Stimulated activated CD8-positive, alpha-beta memory T cell treated with anti-CD3 and anti-CD28 coated beads, Interleukin-12 subunit alpha, Interleukin-12 subunit beta, amount 100 ng/mL, for 1 hour (primary cell): ENCODE measurements at places on chromosomes 4 and X.

GRCh38 chr4:70704931-70705182, 16.5 kb downstream of the UTP3 start:
- no peak for DNase-seq

- no peak for DNase-seq
Measured at GRCh38 chr4:41957634-41958033, 22.4 kb downstream of the TMEM33 start.

- DNase-seq: no peak
Measured at GRCh38 chr4:114813961-114814360, 215.4 kb downstream of the UGT8 start.

DNA sequence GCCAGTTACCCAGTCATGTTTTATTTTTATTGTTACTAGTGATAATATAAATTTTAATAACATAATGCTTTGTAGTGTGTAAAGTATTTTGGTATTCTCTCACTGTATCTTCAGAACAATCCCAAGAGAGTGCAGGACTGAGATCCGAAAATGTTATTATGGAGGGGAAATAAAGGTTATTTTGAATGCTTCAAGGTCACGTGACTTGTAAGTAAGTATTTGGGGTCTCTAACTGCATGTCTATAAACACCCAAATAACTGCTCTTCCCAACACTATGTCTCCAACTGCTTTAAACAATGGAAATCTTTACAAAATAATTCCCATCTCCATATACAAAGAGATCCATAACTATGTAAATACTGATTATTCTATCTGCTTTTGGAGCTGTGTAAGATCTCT, 302.2 kb downstream of the LDB2 start:
- no peak for DNase-seq

DNA sequence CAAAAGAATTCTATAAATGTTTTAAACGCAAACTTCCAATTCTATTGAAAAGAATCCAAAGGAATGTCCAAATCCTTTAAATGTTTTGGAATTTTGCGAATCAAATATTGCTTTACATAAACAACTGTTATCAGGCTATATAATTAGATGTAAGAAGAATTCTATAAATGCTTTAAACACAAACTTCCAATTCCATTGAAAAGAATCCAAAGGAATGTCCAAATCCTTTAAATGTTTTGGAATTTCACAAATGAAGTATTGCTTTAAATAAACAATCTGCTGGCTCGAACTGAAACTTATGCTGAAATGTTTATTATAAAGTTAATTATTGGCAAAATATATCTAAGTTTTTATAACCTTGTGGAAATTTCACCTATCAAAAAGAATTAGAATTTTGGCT, 16.1 kb downstream of the DAPP1 start:
- no peak for DNase-seq

DNA sequence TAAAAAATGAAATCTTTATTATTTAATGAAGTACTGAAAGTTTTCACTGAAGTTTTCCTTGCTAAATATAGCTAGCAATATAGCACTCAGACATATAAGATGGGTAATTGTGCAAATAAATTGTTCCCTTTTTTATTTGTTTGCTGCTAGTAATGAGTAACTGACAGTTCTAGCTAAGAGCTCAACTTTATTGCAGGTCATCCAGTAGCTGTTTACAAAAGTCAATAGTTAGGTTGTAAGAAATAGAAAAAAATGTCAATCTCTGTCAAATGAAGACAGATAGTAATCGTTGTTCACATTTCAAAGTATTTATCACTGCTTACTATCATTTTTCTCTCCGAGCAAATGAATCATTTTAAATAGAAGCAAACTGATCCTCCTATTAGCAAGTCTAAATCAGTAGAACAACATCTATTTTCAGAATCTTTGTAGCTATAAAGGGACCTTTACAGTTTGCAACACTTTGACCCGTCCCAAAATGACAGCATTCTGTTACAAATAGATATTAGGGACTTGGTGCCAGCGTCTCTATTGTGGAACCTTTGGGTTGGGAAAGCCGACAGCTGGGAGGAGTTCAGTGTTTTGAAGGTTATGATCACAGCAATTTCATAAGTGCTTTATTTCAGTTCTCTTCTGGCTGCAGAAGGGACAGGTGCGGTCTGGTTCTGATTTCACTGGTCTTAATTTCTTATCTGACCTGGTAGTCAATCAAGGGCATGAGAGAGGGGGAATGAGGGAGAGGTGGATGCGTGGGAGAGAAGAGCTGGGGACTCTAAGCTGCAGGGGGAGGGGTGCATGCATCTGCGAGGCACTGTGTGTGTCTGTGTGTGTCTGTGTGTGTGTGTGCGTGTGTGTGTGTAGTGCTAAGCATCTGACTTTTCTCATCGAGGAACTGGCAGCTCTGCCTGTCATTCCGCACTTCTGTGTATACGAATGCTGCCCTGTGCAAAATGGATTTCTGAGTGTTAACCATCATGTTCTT, 227.9 kb upstream of the PITX2 start:
- no peak for DNase-seq

- DNase-seq: no peak
Measured at GRCh38 chr4:174211622-174212044, 71.8 kb downstream of the FBXO8 start.

GRCh38 chr4:83605744-83606172, 69.8 kb downstream of the GPAT3 start:
- no peak for DNase-seq

- DNase-seq: no peak
Measured at GRCh38 chrX:20140420-20140819, 1.2 kb downstream of the EIF1AX start.

- DNase-seq: no peak
Measured at GRCh38 chr4:32196950-32197688, 1477.0 kb downstream of the PCDH7 start.

DNA sequence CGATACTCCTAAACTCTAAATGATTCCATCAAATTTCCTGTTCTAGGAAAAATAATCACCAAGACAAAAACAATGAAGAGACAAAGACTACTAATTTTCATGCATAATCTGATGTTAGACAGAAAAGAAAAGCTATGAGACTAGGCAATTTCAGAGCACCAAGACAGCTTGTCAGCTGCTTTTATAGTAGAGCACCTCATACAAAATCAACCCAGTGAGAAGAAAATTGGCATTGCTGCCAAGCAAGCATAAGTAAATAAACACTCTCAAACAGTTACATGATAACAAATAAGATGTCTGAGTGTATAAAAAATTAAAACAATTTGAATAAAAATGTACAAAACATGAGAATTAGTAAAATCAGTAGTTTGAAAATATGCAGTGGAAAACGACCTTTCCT, 1544.6 kb downstream of the C4orf33 start:
- DNase-seq: no peak

- no peak for DNase-seq
Measured at GRCh38 chr4:184442314-184442635, 32.1 kb downstream of the IRF2 start.

DNA sequence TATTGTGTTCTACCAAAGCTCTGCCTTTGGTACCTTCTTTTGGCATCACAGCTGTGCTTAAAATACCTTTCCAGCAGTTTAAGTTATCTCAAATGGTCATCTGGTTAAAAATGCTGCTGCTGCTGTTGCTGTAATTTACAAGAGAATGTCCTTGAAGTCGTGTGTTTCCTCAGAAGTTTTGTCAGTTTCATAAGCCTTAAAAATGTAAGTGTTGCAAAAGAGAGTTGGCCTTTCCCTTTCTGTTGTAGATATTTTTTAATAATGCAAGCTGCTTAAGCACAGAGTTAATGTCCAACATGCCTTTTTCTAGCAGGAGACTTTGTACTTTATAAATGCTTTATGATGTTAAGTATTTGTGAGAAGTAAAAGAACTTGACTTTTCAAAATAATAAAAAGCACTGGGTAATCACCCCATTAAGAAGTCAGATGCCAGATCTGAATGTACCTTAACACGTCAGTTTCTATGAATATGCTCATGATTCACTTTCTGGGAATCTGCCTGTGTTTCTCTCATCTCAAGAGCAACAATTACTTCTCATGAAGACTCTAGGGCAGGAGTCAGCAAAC, 35.3 kb upstream of the TENM3 start:
- DNase-seq: no peak

- DNase-seq: no peak
Measured at GRCh38 chrX:101206471-101206870, 13.1 kb upstream of the DRP2 start.

DNA sequence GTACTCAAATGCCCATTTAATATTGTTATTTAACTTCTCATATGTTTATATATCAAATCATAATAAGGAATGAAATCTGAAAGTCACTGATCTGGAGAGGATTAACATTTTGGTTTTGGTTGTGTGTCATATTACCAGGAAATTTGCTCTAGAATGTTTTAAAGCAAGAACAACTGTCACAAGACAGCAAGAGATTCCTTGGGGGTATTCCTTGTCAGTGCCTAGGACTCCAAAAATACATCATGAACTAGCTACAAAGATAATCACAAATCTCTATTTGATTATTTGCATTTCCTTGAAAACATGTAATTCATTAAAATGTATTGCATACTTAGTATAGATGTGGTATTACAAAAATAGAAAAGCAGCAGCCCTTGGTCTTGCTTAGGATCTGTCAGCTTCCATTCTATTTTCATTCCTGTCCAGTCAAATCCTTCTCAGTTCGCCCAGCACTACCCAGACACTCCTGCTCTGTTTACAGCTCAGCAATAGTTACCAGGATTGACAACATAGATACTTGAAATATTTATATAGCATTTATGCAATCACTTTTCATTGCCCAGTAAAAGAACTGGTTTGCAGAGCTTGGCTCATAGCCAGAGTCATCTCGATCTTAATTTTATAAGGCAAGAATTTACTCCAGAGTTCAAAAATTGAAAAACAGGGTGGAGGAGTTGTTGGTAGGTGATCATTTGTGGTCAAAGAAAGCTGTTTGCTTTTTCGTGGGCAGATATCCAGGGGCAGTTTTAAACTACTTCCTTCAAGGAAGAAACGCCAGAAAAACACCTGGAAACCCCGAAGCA, 9.2 kb upstream of the BMP3 start:
- no peak for DNase-seq

DNA sequence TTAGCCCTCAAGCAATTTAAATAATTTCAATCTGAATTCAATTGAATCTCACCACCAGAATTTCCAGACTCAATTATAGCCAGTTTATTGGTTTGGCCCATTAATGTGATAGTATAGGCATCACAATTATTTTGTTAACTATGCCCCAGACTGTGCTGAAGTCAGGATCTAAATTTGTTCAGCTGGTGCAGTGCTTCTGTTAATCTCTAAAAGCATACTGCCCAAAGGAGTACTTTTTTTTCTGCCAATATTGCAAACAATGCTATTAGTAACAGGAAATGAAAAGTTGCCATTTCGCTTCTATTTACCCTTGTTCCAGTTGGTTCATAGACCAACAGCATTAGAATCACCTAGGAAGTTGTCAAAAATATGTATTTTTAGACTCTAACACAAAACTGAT, 171.0 kb downstream of the GPM6A start:
- DNase-seq: no peak

- DNase-seq: no peak
Measured at GRCh38 chr4:67141586-67141985, 403.7 kb downstream of the CENPC start.

DNA sequence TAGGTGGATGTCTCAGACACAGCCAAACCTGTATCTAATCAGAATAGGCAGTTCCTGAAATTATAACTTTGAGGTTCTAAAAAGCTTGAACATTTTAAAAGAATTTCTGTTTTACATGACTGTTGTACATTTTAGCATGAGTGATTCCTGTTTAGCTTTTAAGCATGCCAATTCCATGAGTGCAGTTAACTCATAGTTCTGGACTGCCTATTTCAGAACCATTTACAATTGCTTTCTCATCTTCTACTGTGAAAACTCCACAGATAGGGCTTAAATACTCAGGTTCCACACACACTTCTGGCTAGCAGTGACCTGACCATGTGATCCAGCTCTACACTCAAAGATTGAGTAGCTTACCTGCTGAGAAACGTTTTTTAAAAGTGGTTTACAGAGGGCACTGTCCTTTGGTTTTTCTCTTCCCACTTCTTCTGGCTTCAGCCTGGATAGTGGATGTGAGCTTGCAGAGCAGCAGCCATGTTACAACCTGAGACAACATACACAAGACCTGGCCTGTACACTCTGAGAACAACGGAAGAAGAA, 280.8 kb downstream of the ANKRD50 start:
- no peak for DNase-seq

GRCh38 chr4:24519649-24520048, 64.7 kb downstream of the DHX15 start:
- DNase-seq: no peak

DNA sequence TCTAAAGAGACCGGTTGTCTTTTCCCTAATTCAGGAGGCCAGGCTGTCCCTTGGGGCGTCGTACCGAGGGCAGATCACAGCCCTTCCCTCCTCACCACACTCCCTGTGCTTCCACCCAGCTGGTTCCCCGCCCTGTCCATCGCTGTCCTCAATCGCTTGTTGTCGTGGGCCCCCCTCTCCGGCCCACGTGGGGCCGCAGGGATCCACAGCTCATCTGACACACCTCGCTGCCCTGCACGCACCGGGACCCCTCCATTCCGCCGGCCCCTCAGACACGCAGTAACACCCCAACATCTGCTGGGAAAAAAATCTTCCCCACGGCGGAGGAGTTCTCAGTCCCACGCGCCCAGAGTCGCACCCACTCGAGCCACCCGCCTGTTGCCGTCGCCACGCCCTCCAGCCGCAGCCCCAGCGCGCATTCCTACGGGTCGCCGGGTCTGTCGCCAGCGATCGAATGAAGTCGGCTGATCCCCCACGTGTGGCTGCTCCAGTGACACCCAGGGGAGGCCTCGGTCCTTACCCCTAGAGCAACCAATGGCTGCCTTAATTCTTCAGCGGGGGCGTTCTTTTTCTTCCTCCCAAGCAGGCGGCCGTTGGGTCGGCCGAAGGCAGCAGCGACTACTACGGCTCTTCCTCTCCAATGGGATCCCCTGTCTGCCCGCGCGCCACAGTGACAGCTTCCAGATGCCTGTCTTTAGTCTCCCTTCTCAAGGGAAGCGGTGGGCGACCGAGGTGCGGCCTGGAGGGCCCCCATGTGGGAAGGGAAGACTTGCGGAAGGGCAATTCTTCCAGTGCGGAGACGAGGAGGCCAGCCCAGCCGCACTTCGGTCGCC, 893 bp upstream of the SEPTIN11 start:
- DNase-seq: no peak

GRCh38 chr4:186727169-186727976, 3.7 kb upstream of the FAT1 start:
- DNase-seq: no peak

- peak; percentile 40 for DNase-seq
Measured at GRCh38 chrX:46408553-46409407, 136.4 kb downstream of the ZNF674 start.

GRCh38 chr4:120760047-120760446, 162.5 kb downstream of the PRDM5 start:
- DNase-seq: no peak

GRCh38 chr4:182147391-182147790, 95.8 kb upstream of the TENM3 start:
- no peak for DNase-seq

GRCh38 chrX:30414144-30414543, 105.0 kb upstream of the NR0B1 start:
- DNase-seq: no peak

- no peak for DNase-seq
Measured at GRCh38 chr4:30825008-30825770, 105.0 kb downstream of the PCDH7 start.
